NCI-H1436 (cell line): ENCODE measurements at places on chromosomes 12 and 14.

- no peak for DNase-seq
Measured at GRCh38 chr14:63988579-63988978, 135.8 kb downstream of the SYNE2 start.

DNA sequence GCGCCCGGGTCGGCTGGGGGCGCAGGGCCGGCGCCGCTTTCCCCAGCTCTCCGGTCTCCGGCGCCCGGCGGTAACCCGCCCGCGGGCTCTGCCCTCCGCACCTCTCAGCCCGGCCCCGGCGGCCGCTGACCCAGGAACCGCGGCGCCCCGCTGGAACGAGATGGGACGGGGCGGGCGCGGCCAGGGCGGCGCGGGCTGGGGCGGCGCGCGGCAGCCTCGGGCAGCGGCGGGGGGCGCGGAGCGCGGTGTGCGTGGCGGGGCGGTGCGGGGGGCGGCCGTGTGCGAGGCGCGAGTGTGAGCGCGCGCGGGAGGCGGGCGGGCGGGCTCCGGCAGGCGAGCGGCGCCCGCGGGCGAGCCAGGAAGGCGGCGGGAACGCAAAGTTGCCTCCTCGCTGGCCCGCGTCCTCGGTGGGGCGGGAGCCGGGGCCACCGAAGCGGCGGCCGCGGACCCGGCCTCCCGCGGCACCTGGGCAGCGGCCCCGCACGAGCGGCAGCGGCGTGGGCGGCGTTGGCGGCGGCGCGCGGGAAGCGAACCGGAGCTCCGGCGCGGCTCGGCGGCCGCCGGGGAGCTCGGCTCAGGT lies 671 bp upstream of the DIO3 start:
- no peak for DNase-seq

GRCh38 chr12:122515275-122515674 lies 11.5 kb downstream of the RSRC2 start:
- no peak for DNase-seq

- DNase-seq, result no peak
Measured at GRCh38 chr14:104724981-104725771, 1.1 kb downstream of the ADSS1 start.

- no peak for DNase-seq
Measured at GRCh38 chr12:105876396-105876927, 262.3 kb downstream of the NUAK1 start.
